A549 treated with CORT108297 at 1 μM for 4 hours (cell line): ENCODE measurements at places on chromosomes 6 and 20. TPM values are rescaled to one million over a fixed set of nuclear protein-coding genes. Genes with fewer than 3 reads are reported as not detected.

The NINL gene
- 9.4 to 18.1 TPM (median 14.2 TPM) in 5 replicates for total RNA-seq

The SIRPB2 gene
- 0.06 TPM in 2 of 5 replicates, not detected in the others for total RNA-seq

The GMPR gene
- 1.3 to 2.2 TPM (median 1.8 TPM) in 5 replicates for total RNA-seq

The ULBP3 gene
- total RNA-seq, result 3.3 to 4.3 TPM (median 3.9 TPM) in 5 replicates

The POPDC3 gene
- 26.4 to 30.2 TPM (median 28.2 TPM) in 5 replicates for total RNA-seq

The TOX2 gene
- total RNA-seq, result 8.0 to 13.1 TPM (median 11.2 TPM) in 5 replicates

The PRL gene
- not detected in 5 replicates for total RNA-seq

The CTCFL gene
- total RNA-seq, result 0.03 to 0.06 TPM (median 0.06 TPM) in 4 of 5 replicates, not detected in the other

The RAMACL gene
- 0.13 to 0.20 TPM (median 0.16 TPM) in 4 of 5 replicates, not detected in the other for total RNA-seq

The ETV7 gene
- total RNA-seq, result 0.13 to 0.18 TPM (median 0.16 TPM) in 4 of 5 replicates, not detected in the other

The ZNF165 gene
- 0.93 to 1.1 TPM (median 0.98 TPM) in 5 replicates for total RNA-seq

The DYNLT2 gene
- 0.55 to 0.79 TPM (median 0.66 TPM) in 5 replicates for total RNA-seq

The GRM4 gene
- 0.07 to 0.15 TPM (median 0.09 TPM) in 5 replicates for total RNA-seq

The HSPA1L gene
- total RNA-seq, result 1.5 to 2.2 TPM (median 1.8 TPM) in 5 replicates

The KIF25 gene
- 0.05 to 0.39 TPM (median 0.07 TPM) in 3 of 5 replicates, not detected in the others for total RNA-seq

The CFB gene
- total RNA-seq, result 1.5 to 3.3 TPM (median 2.4 TPM) in 5 replicates

The HNF4A gene
- total RNA-seq, result 11.9 to 17.0 TPM (median 15.4 TPM) in 5 replicates

The KCNQ5 gene
- 1.2 to 2.1 TPM (median 1.8 TPM) in 5 replicates for total RNA-seq

The LCA5 gene
- total RNA-seq, result 0.49 to 1.1 TPM (median 0.95 TPM) in 5 replicates
